ENCODE measurements at places on chromosomes 4 and X.

DNA sequence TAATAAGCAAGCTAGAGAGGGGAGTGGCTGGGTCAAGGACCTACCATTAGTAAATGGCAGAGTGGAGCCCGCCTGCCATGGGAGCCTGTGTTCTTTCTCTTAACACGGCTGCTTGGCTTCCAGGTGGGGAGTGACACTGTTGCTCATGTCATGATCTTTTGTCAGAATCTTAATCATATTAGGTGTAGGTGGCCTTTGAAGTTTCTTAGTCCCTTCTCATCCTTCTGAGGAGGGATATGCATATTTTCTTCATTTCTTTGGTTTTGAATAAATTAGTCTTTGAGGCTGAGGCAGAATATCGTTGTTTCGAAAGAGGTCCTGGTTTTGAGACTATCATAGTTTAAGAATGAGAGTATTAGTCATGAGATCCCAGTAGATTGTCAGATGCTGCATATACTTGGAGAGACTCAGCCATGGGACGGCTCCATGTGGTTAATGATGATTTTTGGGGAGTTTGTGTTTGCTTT is 28.9 kb downstream of the SNX25 start:
- no peak for DNase-seq

DNA sequence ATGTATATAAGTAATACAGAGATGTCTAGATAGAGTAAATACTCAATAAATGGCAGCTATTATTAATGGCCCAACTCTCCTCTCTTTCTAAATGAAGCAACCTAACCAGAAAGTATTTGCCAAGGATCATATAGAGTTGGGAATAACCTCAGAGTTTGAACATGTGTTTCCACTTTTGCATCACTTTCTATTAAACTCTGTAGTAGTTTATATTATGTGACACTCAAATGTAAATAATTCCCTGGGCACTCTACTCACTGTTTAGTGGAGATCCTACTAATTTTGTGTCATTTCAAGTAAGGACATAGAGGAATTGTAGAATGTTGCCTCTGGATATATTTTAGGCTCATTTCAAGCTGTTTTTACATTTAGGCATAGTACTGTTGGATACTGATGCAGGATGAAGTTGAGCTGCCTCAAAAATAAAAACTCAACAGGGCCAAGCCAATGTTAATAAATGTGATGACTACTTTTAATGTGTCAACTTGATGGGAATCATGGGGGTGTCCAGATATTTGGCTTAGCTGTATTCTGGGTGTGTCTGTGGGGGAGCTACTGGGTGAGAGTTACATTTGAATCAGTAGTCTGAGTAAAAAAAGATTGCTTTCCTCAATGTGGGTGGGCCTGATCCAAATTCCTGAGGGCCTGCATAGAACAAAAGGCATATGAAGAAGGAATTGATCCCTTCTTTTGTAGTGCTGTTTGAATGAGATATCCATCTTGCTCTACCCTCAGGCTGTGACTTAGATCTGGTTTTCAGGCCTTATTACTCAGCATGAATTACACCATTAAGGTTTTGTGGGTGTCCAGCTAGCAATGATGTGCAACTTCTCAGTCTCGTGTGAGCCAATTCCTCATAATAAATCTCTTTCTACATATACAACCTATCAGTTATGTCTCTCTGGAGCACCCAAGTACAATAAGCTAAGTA is 1368.2 kb downstream of the STIM2 start:
- no peak for DNase-seq

GRCh38 chrX:150465326-150465725 is 102.2 kb downstream of the MAMLD1 start:
- no peak for DNase-seq

DNA sequence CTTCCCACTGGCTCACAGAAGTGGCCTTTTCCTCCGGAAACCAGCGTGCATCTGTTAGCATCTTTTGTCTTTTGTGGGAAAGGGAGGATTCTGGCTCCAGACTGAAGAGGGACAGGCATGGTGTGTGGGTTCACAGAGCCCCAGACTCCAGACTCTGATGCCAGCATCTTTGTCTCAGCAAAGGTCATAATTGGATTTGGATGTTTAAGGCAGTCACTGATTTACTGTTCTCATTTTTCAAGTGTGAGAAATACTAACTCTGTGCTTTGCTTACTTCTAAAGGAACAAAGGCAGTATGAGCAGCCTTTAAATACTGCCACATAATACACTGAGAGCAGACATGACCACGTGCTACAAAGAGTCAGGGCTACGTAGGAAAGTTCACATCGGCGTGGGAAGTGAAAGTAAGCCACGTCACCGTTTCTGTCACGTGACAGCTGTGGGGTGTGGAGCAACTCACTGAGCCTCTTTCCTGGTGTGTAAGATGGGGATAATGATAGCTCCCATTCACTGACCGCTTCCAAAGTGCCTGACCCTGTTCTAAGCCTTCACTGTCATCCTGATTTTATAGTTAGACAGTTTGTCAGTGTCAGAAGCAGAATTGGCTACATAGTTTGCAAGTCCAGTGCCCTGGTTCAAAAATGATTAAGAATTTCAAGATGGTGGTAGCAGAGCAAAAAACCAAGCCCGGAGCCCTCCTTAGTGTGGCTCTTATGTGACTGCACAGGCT is 24.8 kb upstream of the TMSB4X start:
- no peak for DNase-seq

- no peak for DNase-seq
Observed at GRCh38 chr4:86356425-86357210, 3.2 kb downstream of the MAPK10 start.

DNA sequence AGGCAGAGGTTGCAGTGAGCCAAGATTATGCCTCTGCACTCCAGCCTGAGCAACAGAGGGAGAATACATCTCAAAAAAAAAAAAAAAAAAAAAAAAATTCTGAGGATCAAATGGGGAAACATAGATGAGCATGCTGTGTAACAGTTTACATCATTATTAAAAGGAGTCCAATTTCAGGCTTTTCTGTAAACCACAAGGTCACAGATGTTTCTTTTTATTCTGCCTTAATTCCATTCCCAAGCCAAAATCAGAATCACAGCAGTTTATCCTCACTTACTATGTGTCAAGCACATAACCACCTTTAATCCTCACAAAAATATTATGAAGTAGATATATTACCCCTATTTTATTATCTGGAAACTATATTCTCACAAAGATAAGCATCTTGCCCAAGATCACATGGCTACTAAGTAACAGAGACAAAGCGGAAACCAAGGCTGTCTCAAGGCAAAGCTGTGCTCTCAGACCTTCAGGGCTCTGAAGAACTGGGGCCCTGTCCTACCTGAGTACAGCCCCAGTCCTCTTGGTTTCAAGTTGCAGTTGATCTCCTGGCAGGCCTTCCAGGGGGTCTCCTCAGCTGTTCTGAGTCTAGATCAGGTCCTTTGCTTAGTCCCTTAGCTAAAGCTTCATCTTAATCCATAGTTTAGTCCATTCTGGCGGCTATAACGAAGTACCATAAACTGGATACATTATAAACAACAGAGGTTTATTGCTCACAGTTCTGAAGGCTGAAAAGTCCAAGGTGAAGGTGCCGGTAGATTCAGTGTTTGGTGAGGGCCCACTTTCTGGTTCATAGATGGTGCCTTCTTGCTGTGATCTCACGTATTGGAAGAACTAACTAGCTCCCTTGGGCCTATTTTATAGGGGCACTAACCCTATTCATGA is 141.3 kb downstream of the PALLD start:
- DNase-seq, result no peak

DNA sequence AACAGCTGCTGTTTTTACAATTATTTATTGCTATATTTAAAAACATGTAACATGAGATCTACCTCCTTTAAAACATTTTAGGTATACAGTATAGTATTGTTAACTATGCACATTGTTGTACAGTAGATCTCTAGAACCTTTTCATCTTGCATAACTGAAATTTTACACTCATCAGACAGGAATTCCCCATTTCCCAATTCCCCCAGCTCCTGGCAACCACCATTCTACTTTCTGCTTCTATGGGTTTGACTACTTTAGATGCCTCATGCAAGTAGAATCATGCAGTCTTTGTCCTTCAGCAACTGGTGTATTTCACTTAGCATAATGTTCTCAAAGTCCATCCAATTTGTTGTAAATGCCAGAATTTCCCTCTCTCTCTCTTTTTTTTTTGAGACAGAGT is 9.7 kb upstream of the LSM6 start:
- no peak for DNase-seq

GRCh38 chr4:149370002-149370401 is 445.6 kb downstream of the IQCM start:
- no peak for DNase-seq

- DNase-seq, result no peak
Observed at GRCh38 chr4:48635980-48636379, 144.1 kb downstream of the FRYL start.

GRCh38 chrX:154748712-154749339 is 2.1 kb downstream of the GAB3 start:
- DNase-seq, result no peak

GRCh38 chrX:17812763-17813162 is 48.3 kb downstream of the RAI2 start:
- DNase-seq, result no peak

DNA sequence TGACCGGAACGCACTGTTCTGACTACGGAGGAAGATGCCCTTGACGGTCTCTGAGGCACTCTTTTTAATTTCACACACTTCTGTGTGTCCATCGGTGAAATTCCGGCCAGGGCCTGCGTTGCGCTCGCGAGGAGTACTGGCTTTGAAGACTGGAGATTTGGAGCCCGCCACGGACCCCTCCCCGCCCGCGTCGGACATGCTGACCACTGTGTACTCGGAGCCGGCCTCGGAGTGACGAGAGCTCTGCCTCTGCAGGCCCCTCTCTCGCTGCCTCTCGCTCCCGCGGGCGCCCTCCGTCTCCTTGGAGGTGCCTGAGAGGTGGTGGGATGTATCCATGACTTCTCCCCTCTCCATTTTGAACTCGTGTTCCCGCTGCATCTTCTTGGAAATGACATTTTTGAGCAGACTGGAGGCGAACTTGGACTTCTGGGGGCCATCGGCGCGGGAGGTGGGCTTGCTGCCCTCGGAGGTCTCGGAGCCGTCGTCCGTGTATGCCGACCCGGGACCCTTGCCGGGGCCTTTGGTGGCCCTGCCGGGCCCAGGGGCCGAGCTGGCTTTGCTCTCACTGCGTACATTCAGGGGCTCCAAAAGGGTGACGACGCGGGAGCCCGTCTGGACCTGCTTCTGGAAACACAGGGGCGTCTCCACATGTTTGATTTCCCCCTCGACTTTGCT is 5.7 kb downstream of the C4orf54 start:
- DNase-seq, result no peak

DNA sequence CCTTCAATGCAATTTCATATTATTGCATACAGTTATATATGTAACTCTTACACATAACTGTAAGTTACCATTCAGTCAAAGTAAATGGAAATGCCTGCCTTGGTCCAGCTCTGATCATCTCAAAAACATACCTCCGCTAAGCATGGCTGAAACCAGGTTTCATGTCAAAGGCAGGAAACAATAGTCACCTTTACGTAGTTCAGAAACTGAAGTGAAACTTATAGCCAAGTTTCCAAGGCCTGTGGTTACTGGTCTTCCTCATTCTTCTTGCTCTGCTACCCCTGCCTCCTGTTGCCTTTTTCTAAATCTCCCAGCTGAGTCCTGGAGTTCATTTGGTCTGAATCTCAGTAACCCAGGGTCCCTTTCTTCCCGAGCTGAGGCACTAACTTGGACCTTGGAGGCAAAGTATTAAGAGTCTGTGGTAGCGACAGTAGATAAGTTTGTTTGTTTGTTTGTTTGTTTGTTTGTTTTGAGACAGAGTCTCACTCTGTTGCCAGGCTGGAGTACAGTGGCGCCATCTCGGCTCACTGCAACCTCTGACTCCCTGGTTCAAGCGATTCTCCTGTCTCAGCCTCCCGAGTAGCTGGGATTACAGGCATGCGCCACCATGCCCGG is 30.8 kb downstream of the DAPP1 start:
- no peak for DNase-seq

DNA sequence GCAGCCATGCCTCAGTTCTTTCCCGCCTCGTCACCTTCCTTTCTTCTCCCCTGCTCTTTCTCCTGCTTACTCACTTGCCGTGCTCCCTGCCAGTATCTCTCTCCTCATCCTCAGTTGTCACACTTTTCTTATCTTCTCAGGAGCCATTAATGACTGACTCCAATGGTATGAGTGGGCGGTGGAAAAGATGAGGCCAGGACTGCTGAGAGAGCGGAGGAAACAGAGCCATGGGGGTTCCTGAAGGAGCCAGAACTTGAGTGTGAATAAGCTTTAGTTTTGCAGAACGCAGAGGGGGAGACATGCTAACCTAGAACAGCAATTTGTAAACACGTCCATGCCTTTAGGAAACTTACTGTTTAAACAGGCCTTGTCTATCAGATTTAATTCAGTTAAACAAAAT is 126.5 kb downstream of the CHIC2 start:
- no peak for DNase-seq

All from vagina (tissue), 2 donors.